Gastrocnemius medialis (tissue), 4 donors: ENCODE measurements at places on chromosomes 2 and 18. TPM values are rescaled to one million over a fixed set of nuclear protein-coding genes. Genes with fewer than 3 reads are reported as not detected.

DNA sequence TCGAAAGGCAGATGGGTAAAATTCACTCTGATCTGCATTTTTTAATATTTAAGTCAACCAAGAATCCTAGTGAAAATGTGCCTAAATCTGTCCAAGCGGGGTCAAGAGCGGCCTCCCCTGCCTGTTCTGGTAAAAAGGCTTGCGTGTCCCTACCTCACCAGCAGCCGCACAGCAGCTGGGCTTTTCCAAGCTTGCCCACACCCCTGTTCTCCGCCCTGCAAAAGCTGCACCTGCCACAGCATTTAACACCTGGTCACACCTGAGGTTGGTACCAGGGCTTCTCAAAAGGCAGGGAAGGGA lies 25.8 kb upstream of the TMEM182 start:
- peak overlapping the region; percentile 98 for H3K4me3 ChIP-seq
- DNase-seq: no peak
- H3K36me3 ChIP-seq: no peaks in the 10 kb centered on the region
- no peaks in the 10 kb centered on the region for H3K27me3 ChIP-seq

ZSWIM2 gene
- total RNA-seq: not detected

- H3K4me3 ChIP-seq: no peak overlapping the region
- no peaks in the 10 kb centered on the region for H3K27me3 ChIP-seq
- H3K36me3 ChIP-seq: peaks cover 48% of the 10 kb centered on the region
- H3K4me1 ChIP-seq: peaks cover 4% of the 10 kb centered on the region
Measured at GRCh38 chr2:30155889-30156658, 9.3 kb downstream of the YPEL5 start.

GRCh38 chr2:127627740-127628571 lies 18.0 kb upstream of the GPR17 start:
- H3K36me3 ChIP-seq: no peaks in the 10 kb centered on the region
- no peaks in the 10 kb centered on the region for H3K4me1 ChIP-seq
- no peak overlapping the region for H3K27ac ChIP-seq
- no peaks in the 10 kb centered on the region for H3K27me3 ChIP-seq
- no peak for DNase-seq

EVA1A gene
- 0.56 TPM for total RNA-seq

- H3K27me3 ChIP-seq: no peaks in the 10 kb centered on the region
- no peak overlapping the region for H3K4me3 ChIP-seq
- H3K27ac ChIP-seq: no peak overlapping the region
- H3K4me1 ChIP-seq: peaks cover 9% of the 10 kb centered on the region
- DNase-seq: no peak
Measured at GRCh38 chr2:158493458-158493857, 36.7 kb downstream of the PKP4 start.

- no peaks in the 10 kb centered on the region for H3K4me1 ChIP-seq
- no peaks in the 10 kb centered on the region for H3K36me3 ChIP-seq
- no peak overlapping the region for H3K27ac ChIP-seq
- no peaks in the 10 kb centered on the region for H3K27me3 ChIP-seq
Measured at GRCh38 chr2:205869439-205869838, 187.1 kb downstream of the NRP2 start.

GRCh38 chr2:151716721-151717120 lies 17.6 kb downstream of the NEB start:
- H3K4me1 ChIP-seq: peaks cover 58% of the 10 kb centered on the region
- no peak for DNase-seq
- no peak overlapping the region for H3K4me3 ChIP-seq
- no peaks in the 10 kb centered on the region for H3K36me3 ChIP-seq

DNA sequence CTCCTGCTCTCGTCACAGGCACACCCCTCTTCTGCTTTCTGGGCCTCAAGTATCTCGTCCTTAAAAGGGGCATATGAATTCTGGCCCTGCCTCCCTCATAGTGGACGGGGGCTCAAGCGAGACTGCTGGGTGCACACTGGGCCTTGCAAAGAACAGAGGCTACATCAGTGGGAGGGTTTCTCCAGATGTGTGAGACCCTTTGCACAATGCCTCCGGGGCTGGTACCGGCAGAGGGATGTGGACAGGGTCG lies 25.0 kb downstream of the CRACDL start:
- peaks cover 13% of the 10 kb centered on the region for H3K4me1 ChIP-seq
- DNase-seq: no peak
- H3K27me3 ChIP-seq: no peaks in the 10 kb centered on the region
- no peaks in the 10 kb centered on the region for H3K36me3 ChIP-seq
- no peak overlapping the region for H3K4me3 ChIP-seq
- no peak overlapping the region for H3K27ac ChIP-seq

TBR1 gene
- total RNA-seq: not detected

RUFY4 gene
- total RNA-seq: 0.25 TPM

PLCD4 gene
- total RNA-seq: 36.2 TPM

GRCh38 chr2:182266909-182267308 lies 159.9 kb downstream of the PDE1A start:
- H3K4me3 ChIP-seq: no peak overlapping the region
- H3K4me1 ChIP-seq: no peaks in the 10 kb centered on the region
- H3K27ac ChIP-seq: no peak overlapping the region
- no peaks in the 10 kb centered on the region for H3K27me3 ChIP-seq
- H3K36me3 ChIP-seq: no peaks in the 10 kb centered on the region

DNA sequence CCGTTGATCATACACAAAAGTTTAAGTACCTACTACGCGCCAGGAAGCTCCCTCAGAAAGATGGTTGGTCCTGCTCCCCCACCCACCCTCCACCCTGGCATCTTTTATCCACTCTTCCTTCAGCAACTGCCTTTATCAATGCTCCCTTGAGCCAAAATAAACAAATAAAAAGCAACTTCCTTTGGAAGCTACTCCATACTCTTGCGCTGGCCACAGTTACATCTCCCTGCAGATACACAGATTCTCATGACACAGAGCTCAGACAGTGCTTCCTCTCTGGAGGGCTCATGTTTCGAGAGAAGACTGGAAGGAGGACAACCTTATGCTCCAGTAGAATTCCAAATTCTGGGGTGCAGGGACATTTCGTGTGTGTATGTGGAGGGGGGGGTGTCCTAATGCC lies 3.8 kb upstream of the STEAP3 start:
- no peak overlapping the region for H3K27ac ChIP-seq
- no peak for DNase-seq
- H3K4me3 ChIP-seq: no peak overlapping the region

GRCh38 chr2:239512054-239512453 lies 111.2 kb upstream of the HDAC4 start:
- no peak overlapping the region for H3K27ac ChIP-seq
- no peaks in the 10 kb centered on the region for H3K27me3 ChIP-seq
- H3K36me3 ChIP-seq: no peaks in the 10 kb centered on the region

DNA sequence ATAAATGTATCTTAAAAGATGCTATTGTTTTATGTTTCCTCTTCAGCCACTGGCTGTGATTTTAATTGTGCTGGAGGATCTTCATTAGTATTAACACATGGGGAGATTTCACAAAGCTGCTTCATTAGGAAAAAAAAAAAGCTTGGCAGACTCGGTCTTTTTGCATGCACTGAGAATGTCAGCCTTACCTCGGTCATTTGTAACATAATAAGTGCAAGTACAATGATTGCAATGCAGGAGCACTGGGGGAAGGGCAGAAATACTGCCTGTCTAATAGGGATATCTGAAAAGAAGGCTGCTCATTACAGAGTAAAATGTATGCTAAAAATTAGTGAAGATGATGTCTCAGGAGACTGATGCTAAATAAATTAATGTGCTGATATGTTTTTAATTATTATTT lies 1.3 kb upstream of the BAZ2B start:
- no peaks in the 10 kb centered on the region for H3K27me3 ChIP-seq
- peak overlapping the region; percentile 73 for H3K4me3 ChIP-seq
- H3K4me1 ChIP-seq: peaks cover 31% of the 10 kb centered on the region
- no peaks in the 10 kb centered on the region for H3K36me3 ChIP-seq

AOX1 gene
- total RNA-seq: 41.8 TPM

DNA sequence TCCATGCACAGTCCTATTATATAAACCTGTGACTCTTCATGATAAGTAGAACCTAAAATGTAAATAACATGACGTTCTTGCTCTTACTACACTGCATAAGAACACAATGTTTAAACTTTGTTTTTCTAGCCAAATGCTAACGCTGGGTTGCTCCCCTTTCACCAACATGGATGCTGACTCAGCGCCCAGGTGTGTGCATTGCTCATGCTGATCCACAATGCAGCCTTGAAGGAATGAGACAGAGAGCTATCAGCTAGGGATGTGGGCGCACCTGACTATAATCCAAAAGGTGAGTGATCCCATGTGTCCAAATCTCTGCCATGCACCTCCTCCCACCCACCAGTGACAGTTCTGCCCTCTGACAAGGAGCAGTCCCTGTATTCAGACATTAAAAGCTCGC lies 235.0 kb downstream of the IRS1 start:
- H3K36me3 ChIP-seq: no peaks in the 10 kb centered on the region
- no peak overlapping the region for H3K27ac ChIP-seq
- H3K4me1 ChIP-seq: no peaks in the 10 kb centered on the region
- DNase-seq: no peak
- H3K27me3 ChIP-seq: no peaks in the 10 kb centered on the region

- no peak overlapping the region for H3K4me3 ChIP-seq
- no peaks in the 10 kb centered on the region for H3K27me3 ChIP-seq
Measured at GRCh38 chr2:213862407-213863076, 548.3 kb upstream of the VWC2L start.

NOL4 gene
- total RNA-seq: not detected

DNA sequence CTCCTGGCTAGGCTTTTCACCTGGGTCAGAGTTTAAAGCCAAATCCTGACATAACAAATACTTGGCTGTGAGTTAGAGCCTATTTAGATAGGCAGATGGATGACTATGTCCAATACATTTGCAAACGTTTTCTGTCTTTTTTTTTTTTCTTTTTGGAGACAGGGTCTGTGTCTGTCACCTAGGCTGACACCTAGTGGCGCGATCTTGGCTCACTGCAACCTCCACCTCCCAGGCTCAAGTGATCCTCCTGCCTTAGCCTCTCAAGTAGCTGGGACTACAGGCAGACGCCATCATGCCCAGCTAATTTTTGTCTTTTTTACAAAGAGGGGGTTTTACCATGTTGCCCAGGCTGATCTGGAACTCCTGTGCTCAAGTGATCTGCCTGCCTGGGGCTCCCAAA lies 124.8 kb downstream of the DYM start:
- H3K4me1 ChIP-seq: peaks cover 5% of the 10 kb centered on the region
- H3K27ac ChIP-seq: no peak overlapping the region
- no peak overlapping the region for H3K4me3 ChIP-seq
- no peaks in the 10 kb centered on the region for H3K27me3 ChIP-seq
- no peaks in the 10 kb centered on the region for H3K36me3 ChIP-seq

AP1S3 gene
- not detected for total RNA-seq

KYNU gene
- 0.46 TPM for total RNA-seq

ZNF2 gene
- 2.4 TPM for total RNA-seq

ANKRD53 gene
- 0.44 TPM for total RNA-seq

CCDC74B gene
- total RNA-seq: 1.2 TPM

DNA sequence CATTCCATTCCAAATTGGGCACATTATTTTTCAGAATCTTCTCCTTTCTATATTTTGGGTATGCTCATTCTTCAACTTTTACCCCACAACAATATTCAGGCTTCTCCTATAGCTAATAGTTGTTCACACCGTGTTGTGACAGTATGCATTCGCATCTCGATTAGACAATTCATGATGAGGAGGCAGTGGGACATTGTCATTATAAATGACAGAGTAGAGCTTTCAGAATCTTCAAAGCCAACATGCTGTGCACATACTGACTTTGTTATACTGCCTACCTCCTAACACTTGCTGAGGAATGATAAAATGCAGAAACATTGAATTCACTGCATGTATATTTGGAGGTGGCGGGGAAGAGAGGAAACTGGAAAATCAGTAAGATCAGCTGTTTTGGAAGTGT lies 714.2 kb downstream of the SUCLG1 start:
- H3K4me3 ChIP-seq: no peak overlapping the region
- H3K27me3 ChIP-seq: no peaks in the 10 kb centered on the region
- no peaks in the 10 kb centered on the region for H3K36me3 ChIP-seq
- no peak overlapping the region for H3K27ac ChIP-seq
- no peak for DNase-seq
- no peaks in the 10 kb centered on the region for H3K4me1 ChIP-seq

- no peak for DNase-seq
- H3K27ac ChIP-seq: no peak overlapping the region
- no peaks in the 10 kb centered on the region for H3K36me3 ChIP-seq
- no peak overlapping the region for H3K4me3 ChIP-seq
- no peaks in the 10 kb centered on the region for H3K27me3 ChIP-seq
- H3K4me1 ChIP-seq: no peaks in the 10 kb centered on the region
Measured at GRCh38 chr2:196558497-196558896, 81.0 kb upstream of the CCDC150 start.

DNA sequence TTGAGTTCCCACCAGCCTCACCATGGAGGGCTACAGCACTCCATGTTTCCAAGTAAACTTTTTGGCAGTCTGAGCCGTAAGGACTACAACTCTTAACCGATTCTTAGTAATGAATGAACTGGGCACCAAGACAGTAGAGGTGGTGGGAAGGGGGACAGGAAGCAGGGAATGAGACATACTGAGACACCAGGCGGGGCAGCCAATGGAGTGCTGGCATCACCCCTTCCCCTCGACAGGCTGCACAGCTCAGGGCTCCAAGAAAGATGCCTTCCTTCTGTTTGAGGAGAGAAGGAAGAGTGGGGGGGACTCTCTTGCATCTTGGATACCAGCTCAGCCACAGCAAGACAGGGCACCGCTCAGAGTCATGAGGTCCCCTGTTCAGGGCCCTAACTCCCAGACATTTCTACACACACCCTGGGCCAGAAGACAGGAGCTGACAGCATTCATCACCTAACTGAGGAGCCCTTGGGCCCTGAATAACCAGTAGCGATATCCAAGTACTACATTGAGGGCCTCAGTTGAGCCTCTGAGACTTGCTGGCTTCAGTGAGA lies 45.2 kb downstream of the USP34 start:
- no peaks in the 10 kb centered on the region for H3K36me3 ChIP-seq
- peak overlapping the region; percentile 15 for H3K27ac ChIP-seq
- DNase-seq: no peak
- H3K4me1 ChIP-seq: peaks cover 41% of the 10 kb centered on the region
- no peak overlapping the region for H3K4me3 ChIP-seq
